Naive thymus-derived CD4-positive, alpha-beta T cell (primary cell): ENCODE measurements at places on chromosomes 12 and 14. TPM values are rescaled to one million over a fixed set of nuclear protein-coding genes. Genes with fewer than 3 reads are reported as not detected.

ASB2 gene
- 0.32 TPM for total RNA-seq

LRTM2 gene
- total RNA-seq, result not detected

GRCh38 chr14:74703043-74703442 is 9.8 kb downstream of the AREL1 start:
- no peak for DNase-seq

- no peak for DNase-seq
Observed at GRCh38 chr12:94763462-94763861, 113.1 kb upstream of the TMCC3 start.

DNA sequence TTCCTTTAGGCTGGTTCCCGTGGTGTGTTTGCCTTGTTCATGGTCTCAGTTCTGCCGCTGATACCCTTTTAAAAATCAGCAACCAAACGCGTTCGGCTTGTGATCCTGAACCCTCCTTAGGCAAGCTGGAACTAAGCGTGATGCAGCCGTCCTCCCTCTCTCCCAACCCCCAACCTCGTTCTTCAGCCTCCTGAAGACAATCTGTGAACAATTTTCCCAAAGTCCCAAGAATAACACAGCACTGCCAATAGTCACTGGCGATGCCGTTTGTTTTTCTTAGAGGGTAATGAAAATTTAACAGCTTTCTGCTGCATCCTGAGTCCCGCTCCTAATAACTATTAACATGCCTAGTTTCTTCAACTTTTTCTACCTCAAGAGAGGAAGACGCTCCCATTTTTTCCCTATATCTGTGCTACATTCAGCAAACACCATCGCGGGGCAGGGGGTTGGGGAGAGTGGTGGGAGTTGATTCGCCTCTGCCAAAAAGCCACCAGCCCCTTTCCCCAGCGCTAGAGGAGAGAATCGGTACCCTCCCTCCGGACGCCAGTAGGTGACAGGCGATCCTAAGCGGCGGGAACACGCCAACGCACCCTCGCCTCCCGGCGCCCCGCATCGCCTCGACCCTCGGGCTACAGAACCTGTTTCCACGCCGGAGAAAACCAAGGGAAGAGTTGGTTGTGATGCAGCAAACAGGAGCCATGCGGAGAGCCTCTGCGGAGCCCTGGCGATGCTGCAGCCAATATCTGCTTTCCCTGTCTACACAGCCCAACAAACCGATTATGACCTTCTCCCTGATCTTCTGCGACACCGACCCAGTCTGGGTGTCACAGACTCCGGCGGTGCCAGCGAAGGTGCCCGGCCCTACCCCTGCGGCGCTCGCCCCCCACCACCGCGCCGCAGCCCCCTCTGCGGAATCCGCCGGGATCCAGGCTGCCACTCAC is 752 bp downstream of the PRICKLE1 start:
- no peak for DNase-seq
